ENCODE measurements at places on chromosomes 4 and X.

GRCh38 chr4:143643399-143643798, 57.1 kb downstream of the FREM3 start:
- DNase-seq: no peak

DNA sequence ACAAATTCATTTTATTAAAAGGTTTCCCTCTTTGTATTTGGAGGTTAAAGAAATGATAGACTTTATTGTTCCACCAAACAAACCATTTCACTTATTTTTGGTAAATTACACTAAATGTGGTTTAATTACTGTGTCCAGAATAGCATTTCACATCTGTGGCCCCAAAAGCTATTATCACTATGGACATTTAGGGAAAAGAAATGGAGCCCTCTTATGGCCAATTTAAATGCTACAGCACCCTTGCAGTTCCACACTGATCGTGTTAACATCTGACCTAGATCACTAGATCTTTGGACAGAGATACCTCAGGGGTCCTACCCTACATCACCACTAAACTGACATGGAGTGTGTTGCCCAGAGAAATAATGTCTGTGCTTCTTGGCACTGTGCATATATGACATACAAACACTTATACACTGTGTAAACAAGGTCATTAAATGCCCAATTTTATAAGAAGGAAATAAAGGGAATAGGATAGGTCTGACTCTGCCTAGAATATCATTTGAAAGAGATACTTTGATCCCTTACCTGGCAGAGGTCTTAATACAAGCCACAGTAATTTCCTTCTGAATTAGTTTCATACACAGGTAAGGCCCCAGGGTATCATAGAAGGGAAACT, 163.9 kb downstream of the KDR start:
- peak; percentile 12 for DNase-seq

DNA sequence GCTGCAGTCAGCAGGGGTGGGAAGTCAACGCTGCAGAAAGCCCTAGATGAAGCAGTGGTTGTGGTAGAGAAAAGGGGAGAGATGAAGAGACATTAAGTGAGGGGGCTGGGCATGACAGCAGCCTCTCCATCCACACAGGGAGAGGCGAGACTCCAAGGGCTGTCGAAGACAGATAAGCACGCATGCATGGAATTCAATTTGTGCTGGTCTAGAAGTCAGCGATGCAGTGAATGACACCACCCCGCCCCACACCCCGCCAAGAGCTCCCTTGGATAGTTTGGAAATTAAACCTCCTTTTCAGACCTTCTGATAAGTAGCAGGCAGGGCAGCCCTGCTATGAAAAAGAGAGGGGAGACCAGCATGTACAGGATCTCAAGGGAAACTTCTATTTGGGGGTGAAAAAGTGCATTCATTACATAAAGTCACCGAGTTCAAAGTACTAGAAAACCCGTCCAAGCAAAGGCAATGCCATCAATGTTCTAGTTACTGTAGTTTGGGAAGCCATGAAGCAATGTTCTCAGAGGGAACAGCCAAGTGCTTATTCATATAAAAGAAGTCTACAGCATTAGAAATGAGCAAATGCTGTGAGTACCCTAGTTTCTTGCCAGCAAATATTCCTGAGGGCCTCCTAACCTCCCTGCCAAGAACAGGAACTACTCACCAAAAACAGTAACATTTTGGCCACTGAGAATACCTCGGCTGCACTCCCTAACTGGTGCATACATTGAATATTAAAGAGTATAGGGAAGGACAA, 152.3 kb upstream of the ANXA10 start:
- DNase-seq: no peak

DNA sequence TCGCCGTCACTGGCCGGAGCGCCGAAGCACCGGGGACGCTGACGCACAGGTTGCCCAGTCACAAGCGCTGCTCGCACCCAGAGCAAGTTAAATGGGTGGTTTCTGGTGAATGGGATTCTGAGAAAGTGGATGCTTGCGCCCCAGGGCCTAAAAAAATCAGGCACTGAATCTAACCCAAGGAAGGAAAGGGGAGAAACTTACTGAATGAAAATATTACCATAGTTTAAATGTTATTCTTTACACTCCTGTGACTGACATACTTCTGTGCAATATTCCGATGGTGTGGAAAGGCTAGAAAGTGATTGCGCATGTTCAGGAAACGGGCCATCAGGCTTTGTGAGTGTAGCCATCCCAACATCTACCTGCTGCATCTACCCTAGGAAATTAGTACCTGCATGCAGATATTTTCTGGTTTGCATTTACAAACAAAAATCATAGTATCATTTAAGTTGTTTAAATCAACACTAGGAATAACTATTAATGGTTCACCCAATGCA, 838 bp upstream of the ABCG2 start:
- DNase-seq: no peak

GRCh38 chr4:41148292-41148691, 66.0 kb downstream of the APBB2 start:
- DNase-seq: no peak

- DNase-seq: no peak
Measured at GRCh38 chr4:182881914-182882313, 35.3 kb downstream of the DCTD start.

GRCh38 chr4:40455340-40455902, 120.3 kb downstream of the CHRNA9 start:
- DNase-seq: no peak

DNA sequence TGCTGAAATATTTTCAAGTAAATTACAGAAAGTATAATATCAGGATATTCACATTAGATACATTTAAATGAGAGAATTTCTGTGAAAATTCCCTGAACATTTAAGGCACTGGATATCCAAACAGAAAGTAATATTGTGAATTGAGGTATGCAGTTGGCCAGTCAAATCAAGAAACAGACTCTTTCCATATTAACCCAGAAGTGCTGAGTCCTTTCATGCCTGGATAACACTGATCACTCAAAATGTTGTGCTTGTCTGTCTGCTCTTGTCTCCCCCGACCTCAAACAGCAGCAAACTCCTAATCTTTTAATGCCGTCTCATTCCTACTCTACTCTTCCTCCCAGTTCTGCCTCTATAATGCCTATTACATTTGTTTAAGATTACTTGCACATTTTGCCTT, 51.2 kb downstream of the TBC1D9 start:
- no peak for DNase-seq

GRCh38 chr4:38665551-38666411, 1.8 kb downstream of the KLF3 start:
- DNase-seq: no peak

- DNase-seq: no peak
Measured at GRCh38 chrX:151977923-151978322, 3.4 kb upstream of the GABRE start.

GRCh38 chr4:114087596-114088230, 108.3 kb upstream of the ARSJ start:
- no peak for DNase-seq

- DNase-seq: no peak
Measured at GRCh38 chrX:45571453-45571852, 370.8 kb upstream of the DIPK2B start.

- DNase-seq: no peak
Measured at GRCh38 chr4:40309250-40309774, 25.8 kb upstream of the CHRNA9 start.

DNA sequence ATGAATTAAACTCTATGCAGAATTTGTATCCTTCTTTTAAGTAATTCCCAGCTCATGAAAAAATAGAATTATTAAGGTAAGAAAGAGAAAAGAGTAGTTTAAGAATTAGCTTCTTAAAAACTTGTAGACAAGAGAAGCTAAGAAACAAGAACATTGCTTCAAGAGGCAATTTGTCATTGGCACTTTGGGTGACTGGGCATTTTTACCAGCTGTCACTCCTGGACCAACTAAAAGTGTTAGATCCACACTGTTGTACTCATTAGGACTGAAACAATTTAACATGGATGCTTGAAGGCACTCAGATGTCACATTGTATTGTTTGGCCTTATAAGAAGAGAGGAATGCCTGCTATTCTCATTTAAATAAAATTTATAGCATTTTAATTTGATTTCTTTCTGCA, 7.4 kb downstream of the COL25A1 start:
- no peak for DNase-seq

GRCh38 chrX:98931216-98931615, 1478.9 kb downstream of the PCDH19 start:
- no peak for DNase-seq

GRCh38 chr4:189001283-189001970, 862.2 kb downstream of the TRIML1 start:
- DNase-seq: no peak

DNA sequence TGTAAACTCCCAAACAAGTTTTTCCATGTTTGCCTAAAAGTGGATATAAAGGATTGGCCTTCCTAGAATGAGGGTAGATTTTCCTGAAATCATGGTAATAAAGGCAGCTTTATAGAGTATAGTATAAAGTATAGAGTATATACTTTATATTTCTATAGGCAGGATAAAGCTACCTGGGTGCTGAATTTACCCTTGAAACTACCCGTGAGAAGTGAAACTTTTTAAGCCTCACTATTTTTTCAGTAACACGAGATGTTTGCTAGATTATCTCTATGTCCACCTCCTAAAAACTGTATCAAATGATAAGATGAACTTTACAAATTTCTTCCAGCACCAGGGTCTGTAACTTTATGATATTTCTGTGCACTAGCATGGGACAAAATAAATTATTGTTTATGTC, 340.0 kb upstream of the GALNTL6 start:
- DNase-seq: no peak

- no peak for DNase-seq
Measured at GRCh38 chr4:77600521-77601451, 4.8 kb upstream of the CXCL13 start.

GRCh38 chrX:150868625-150869024, 29.8 kb downstream of the CD99L2 start:
- no peak for DNase-seq

GRCh38 chr4:40185830-40186664, 10.8 kb upstream of the RHOH start:
- no peak for DNase-seq

DNA sequence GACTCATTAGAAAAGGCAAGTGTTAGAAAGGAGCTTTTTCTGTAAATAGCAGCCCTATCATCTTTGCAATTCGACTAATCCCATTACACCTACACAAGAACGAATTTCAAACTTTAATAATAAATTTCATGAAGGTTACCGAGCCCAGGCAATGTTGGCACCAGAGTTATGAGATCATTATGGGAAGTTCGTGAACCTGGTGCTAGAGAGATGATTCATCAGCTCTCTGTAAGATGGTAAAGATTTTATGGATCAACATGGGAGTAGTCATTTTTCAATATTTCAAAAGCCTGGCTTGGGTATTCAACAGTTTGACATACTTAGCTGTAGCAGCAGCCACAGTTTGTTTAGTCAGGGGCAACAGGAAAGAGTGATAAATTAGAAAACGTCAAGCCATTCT, 35.8 kb downstream of the AMELX start:
- DNase-seq: no peak

DNA sequence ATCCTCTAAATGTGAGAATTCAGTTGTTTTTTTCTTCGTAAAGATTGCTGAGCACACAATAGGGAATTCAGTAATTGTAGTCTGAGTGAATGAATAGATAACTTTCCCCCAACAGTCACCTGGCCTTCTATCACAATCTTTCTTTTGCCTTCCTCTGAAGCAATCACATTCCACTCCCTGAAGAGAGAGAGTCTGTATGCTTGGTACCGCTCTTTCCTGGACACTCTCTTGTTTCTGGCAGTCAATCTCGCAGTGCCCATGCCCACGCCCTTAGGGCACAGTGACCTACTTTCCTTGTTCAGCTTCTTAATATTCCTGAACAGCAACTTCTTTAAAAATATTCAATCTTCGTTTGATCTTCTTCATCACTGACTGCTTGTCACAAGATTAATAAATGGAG, 255.9 kb downstream of the ADAMTS3 start:
- DNase-seq: no peak

- DNase-seq: no peak
Measured at GRCh38 chrX:68894513-68895340, 65.9 kb downstream of the EFNB1 start.

DNA sequence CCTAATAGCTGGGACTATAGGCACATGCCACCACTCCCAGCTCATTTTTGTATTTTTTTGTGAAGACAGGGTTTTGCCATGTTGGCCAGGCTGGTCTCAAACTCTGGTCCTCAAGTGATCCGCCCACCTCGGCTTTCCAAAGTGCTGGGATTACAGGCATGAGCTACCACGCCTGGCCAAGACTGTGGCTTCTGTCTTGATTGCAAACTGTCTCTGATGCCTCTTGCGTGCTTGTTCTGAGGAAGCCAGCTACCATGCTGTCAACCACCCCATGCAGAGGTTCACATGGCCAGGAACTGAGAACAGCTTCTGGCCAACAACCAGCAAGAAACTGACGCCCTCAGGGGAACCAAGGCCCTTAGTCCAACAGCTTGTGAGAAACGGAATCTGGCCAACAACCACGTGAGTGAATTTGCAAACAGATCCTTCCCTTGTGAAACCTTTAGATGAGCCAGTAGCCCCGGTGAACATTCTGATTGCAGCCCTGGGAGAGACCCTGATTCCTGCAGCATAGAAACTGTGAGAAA, 71.2 kb downstream of the SUPT20HL2 start:
- no peak for DNase-seq

DNA sequence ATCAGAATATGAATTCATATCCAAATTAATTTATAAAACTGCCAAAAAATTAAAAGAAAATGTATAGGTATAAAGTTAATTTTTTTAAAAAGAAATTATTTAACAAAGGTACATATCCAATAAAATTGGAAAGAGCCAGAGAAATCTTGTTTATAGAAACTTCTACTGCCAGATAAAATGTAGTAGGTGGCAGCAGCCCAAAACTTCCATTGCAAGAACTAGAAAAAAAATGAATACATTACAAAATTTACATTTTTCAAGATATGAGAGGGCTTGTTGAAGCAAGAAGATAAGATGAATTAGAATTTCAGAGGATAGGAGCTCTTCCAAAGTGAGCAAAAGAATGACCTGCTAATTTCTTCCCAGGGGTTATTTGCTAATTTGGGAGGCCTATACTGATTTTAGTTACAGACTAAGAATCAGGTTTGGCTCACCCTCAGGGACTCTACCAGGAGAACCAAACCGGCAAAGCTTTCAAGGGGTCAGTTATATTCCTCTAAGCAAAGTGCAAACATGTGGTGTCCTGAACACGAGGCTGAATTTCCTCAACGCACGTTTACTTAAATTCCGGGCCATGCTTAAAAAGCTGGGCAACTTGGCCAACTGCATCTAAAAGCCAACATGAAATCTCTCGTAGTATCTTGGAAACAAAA, 17.5 kb downstream of the ANKRD50 start:
- no peak for DNase-seq

- no peak for DNase-seq
Measured at GRCh38 chrX:40279762-40280161, 182.0 kb upstream of the BCOR start.

GRCh38 chrX:103783971-103784370, 7.3 kb downstream of the PLP1 start:
- DNase-seq: no peak

DNA sequence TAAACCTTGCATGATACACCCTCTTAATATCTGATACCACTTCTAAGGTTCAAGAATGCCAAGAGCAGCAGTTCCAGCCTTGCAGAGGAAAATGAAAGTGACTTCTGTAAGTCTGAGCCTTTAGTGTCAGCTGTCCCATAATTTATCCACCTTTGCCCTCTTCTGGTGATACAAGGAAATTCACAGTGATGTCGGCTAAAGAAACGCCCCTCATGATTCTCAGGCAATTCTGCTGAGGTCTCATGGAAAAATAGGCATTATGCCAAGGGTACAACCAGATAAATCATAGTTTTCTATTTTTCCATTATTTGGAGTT, 172.2 kb upstream of the CXCL13 start:
- DNase-seq: peak; percentile 45
